M059J (cell line): ENCODE measurements at places on chromosomes 7 and 10.
A peak's percentile ranks its signal among the peaks of the same experiment; 100 is the strongest.

DNA sequence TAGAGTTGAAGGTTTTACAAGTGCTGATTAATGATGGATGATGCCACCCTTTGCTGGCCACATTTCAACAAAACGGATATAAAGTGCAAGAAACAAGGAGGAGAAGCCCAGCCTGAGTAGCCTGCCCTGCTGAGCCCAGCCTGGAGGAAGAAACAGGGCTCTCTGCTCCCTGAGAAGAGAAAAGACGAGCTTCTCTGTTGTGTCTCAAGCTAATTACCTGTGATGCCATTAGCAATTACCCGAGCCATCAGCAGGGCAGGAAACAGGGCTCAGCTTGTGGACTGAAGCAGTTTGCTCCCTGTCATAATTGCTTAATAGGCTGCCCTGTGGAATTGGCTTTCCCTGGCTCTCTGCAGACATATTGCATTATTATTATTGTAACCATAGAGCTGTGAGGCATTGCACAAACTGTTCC is 709.3 kb upstream of the AUTS2 start:
- DNase-seq, result peak; percentile 74

DNA sequence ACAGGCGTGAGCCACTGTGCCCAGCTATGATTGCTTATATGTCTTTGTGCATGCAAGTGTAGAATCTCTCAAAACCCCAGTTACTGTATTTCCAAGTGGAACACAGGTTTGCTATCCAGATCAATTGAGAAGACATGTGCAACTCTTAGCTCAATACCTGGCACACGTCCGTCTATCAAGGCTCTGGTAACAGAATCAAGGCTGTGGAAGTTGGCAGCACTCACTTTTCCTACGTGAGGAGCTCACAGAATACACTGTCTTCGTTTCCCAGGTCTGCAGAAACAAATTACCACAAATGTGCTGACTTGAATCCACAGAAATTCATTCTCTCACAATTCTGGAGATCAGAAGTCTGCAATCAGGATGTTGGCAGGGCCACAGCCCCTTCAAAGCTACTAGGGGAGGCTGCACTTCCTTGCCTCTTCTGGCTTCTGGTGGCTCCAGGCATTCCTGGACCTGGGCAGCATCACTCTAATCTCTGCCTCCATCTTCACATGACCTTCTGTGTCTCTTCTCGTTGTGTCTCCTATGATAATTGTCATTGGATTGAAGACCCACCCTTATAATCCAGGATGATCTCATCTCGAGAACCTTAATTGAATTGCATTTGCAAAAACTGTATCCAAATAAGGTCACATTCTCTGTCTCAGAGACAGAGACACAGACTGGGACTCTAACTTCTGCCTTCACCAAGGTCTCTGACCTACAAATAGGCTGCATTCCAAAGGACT is 84.8 kb upstream of the C7orf33 start:
- DNase-seq, result no peak

DNA sequence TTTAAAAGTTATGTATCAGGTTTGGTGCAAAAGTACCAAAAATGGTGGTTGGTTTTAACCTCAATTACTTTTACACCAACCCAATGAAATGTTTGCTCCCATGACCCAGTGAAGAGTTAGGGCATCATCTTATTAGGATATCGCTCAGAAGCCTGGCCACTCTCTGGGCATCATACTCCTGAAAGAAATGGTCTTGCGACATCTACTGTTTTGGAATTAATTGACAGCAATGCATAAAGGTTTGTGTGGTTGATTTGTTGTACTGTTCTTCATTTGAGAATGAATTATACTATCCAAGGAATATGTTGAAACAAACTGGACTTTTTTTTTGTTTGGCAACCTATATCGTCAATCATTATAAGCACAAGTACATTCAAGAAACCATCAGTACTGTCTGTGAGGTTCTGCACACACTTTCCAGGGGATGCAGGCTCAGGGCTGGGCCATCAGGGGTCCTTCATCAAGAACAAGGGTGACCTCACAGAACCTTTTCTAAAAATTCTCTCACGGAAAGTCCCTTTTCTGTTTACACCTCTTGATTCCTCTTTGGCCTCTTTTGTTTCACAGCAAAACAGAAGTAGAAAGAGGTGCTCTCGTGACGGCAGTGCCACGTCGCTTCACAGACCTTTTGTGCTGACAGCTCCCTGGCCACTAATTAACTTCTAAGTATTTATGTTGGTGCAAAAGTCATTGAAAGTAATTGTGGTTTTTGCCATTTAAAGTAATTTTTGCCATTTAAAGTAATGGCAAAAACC is 117.2 kb upstream of the KLF6 start:
- DNase-seq, result peak; percentile 69

DNA sequence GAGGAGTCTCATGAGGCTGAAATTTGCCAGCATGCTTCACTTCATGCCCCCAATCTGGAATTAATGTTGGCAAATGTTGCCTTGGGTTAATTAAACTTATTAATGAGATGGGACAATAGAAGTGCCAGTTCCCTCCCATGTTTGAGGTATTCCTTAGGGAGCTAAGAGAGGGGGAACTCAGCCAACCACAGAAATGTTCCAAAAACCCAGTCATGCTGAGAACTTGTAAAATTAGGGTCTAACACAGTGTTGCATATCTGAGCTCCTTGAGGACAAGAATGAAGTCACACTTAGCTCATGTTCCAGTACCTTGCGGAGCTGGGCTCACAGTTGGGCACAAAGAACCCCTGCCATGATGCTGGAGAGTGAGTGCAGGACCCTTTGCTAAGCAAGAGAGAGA is 89.4 kb downstream of the OAT start:
- no peak for DNase-seq

DNA sequence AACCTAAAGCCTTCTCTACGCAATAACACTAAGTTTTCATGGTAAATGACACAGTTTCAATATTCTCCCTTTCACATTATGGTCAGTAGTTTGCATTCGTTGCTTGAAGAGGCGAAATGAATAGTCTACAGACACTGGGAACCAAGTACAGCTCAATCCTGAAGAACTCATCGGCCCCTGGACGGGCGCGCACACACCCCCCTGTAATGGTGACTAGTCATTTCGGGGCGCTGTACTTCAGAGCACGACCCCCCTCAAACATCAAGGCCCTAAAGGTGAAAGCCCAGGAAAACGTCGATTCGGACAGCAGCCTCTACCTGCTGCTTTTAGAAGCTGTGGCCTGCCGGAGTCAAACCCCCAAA is 1.0 kb downstream of the NT5C2 start:
- peak; percentile 21 for DNase-seq

DNA sequence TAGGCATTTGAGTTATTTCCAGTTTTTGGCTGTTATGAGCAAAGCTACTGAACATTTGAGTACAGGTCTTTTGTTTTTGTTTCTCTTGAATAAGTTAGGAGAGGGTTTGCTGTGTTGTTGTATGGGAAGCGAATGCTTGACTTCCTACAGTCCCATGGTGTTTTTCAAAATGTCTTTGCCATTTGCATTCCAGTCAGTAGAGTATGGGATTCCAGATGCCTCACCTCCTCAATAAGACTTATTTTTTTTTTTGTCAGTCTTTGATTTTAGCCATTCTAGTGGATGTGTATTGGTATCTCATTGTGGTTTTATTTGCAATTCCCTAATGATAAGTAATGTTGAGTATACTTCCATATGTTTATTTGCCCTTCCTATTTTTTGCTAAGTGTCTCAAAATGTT is 19.4 kb downstream of the CDK13 start:
- no peak for DNase-seq

DNA sequence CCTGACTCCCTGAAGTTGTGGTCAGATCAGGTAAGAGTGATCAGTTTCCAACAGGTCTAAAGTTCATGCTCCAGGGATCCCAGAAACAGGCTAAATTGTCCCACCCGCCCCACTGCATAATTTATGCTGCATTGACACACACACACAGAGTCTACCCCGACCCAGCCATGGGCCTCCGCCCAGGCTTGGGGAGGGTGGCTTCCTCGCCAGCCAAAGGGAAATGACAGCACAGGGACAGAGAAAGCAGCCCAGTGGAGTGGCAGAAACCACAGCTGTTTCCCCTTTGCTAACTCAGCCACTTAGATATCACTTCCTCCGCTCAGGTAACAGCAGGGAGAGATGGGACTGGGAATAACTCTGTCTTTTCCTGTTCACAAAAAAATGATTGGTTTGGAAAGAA is 9.4 kb downstream of the SH3PXD2A start:
- no peak for DNase-seq
